ENCODE measurements at places on chromosomes 4 and X.

- DNase-seq: no peak
These were observed 313.3 kb upstream of the NOCT start for GRCh38 chr4:138702190-138702824.

- no peak for DNase-seq
These were observed 4.0 kb downstream of the TCEAL8 start for GRCh38 chrX:103250977-103251376.

DNA sequence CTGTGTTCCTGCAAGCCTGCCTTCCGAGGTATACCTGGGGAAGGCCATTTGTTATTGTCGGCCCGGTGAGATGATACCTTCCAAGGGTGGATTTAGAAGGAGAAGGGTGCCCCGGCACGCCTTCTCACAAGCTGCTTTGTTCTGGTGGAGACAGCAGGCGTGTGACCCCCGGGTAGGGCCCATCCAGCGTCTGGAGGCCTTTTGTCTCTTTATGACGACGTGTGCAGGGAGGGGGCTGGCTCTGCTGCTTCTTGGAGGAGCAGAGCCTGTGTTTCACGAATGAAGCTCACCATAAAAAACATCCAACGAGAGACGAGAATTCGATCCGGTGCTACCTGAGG, 45.3 kb downstream of the SHOX start:
- DNase-seq: no peak

DNA sequence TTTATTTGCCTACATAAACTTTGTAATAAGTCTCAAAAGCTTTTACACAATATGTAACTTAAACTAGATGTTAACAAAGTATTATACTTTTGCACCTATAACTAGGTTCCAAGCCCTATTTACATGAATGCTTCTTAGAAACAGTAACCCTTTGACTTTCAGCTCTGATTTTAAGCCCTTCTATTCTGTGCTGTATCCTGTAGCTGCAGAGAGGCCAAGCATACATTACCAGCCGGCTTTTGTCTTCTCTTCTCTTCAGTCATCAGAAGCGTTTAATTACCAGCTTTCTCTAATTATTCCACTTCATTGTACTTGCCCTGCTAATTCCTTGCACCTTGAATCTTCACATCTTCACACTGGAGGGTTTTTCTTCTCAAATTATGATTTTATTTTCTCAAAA, 403.1 kb downstream of the PDGFC start:
- no peak for DNase-seq

DNA sequence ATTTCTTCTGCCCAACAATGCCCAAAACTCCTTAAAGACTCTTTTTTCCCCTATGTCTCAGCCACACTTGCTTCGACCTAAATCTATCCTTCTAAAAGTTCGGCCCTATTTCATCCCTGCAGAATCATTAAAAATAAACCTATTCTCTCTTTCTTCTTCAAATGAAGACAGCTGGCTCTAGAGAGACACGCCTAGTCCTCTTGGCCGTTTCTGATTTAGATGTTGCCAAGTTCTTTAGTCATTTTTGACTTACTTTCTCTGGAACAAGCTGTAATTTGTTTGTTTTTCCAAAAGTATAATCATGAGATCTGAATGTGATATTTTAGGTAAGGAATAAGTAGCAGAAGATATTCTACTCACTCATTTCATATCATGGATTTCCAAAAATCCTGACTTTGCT, 211.6 kb downstream of the CENPC start:
- DNase-seq: no peak

DNA sequence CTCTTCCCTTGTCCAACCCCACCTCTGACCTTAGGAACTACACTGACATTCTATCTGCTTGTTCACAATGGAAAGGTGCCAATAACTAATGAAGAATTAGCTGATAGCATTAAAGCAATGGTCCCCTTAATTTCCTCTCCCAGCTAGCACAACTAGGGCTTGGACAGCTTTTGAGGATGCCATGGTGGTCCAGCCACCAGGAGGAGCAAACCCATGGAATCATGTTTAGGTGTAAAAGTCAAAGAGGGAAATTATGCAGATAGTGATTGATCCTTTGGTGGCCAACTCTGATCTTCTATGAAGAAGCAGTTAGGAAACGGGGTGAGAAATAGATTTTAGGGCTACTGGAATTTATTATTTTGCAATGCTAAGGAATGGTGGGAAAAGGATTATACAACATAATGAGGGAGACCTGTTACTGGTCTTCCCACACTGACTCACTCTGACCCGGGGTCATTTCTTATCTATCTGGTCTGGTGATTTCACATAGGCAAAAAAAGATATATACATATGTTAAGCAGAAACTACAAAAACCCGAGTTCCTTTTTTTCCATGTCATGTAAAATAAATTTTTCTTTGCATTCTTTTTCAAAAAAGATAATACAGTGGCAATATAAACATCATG, 45.8 kb upstream of the FBXW7 start:
- DNase-seq: no peak

DNA sequence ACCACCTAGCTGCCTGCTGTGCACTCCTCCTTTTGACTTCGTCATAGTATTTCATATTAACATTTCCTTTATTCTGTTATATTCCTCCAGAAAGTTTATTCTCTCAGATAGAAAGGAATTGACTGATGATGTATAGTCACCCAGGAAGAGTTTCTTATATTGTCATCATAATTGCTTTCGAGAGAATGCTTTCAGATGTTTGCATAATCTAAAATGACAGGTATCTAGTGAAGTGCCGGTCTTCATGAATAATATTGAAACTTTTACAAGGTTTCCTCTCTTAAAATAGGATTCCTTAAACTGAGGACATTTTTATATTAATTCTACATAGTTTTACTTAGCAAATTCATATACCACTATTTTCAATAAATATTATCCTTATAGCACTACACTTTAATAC, 10.1 kb downstream of the SEC24D start:
- no peak for DNase-seq

DNA sequence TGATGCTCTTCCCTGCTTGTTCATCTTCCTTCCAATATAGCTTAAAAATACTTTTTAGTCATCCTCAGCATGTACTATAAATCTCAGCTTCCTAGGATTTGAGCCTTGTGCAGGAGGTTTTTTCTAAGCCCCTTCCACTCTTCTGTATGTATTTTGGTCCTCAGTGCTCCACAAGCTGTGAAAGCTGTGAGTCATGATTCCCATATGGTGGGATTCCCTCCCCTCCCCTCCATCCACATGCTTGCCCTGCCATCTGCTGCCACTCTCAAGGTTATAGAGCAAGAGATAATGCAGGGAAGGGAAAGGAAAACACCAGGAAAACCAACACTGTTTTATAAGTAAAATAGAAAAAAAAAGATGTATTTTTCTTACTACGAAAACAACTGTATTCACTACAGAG, 58.5 kb upstream of the AP1S2 start:
- DNase-seq: no peak

GRCh38 chr4:133402616-133403015, 253.5 kb downstream of the PCDH10 start:
- DNase-seq: no peak

- no peak for DNase-seq
These were observed 20.1 kb upstream of the FGFR3 start for GRCh38 chr4:1772853-1773538.

GRCh38 chrX:82384401-82384800, 1123.7 kb upstream of the POU3F4 start:
- DNase-seq: no peak

- DNase-seq: no peak
These were observed 134.1 kb upstream of the MAMLD1 start for GRCh38 chrX:150229030-150229429.

DNA sequence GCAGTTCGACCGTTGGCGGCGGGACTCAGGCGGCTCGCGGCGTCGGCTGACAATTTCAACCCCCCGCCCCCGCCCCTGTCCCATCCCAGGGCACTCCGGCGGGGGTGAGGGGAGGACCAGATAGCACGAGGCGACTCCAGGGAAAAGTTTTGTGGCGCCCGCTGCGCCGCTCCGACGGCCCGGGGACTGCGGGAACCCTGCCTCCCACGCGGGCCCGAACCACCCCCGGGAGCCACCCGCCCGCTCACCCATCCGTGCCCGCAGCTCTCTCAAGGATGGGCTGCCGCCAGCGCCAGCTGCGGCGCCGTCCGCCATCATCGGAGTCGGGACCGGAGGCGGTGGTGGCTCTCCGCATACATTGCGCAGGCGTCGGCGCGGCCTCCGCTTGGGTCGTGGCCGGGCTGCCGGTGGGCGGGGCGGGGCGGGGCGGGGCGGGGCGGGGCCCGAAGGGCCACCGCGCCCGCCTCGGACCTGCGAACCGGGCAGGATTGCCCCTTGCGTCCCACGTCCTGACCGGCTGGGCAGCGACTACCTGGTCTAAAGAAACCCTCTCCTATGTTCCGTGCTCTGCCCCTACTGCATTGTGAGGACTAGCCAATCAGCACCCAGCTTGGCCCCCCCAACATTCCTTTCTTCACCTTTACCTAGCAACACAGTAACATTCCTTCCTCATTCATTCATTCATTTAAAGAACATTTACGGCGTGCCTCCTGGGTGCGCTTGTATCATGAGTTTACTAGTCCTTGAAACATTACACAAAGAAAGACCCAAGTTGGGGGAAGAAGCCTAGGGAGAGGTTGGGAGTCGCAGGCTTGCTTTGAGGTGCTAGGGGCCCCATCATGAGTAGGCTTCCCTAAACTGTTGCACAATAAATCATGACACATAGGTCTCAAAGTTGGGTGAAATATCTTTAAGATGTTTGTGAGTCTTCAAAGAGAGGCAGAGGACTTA, at the start of gene MAP7D3:
Gene MAP7D3 (minus strand): TSS at position 360 of the 951 bp plus-strand sequence. CDS start 42 bp downstream, at position 318.
- no peak for DNase-seq

GRCh38 chr4:5527211-5527610, 181.1 kb downstream of the EVC2 start:
- DNase-seq: no peak

- DNase-seq: no peak
These were observed 47.4 kb downstream of the WDR1 start for GRCh38 chr4:10069075-10069642.

GRCh38 chrX:40258909-40259308, 161.2 kb upstream of the BCOR start:
- DNase-seq: no peak

- DNase-seq: no peak
These were observed 5.7 kb downstream of the ELK1 start for GRCh38 chrX:47644557-47645091.

GRCh38 chr4:112857461-112857860, 192.0 kb upstream of the ANK2 start:
- DNase-seq: no peak

- DNase-seq: no peak
These were observed 38.8 kb downstream of the SLC34A2 start for GRCh38 chr4:25694466-25694865.

DNA sequence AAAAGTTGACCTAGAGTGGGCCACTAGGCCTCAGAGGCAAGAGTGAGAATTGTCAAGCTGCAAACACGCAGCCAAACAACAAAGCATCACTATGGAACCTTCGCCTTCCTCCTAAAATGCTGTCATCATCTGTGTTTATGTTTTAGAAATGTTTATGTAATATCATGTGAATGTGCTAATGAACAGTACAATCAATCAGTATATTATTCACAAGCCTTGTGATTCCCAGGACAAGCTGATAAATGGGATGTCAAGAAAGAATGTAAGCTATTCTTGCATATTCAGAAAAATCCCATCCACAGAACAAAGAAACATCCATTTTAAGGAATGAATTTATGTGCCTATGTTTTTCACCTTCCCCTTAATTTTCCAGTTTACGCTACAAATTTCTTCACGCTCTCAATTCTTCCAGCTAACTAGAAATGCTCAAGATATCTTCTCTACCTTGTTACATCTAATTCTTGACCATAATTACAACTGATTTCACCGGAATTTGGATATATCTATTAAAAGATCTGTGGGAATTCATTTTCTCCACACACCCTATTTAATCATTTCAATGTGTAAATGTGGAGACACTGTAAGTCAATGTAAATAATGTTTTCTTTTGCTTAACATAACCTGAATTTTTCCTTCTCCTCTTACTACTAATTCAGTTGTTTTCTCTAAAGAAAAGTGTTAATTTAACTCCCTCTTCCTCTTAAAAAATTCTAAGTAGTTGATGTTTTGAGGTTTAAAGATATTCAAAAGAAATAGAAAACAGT, 65.5 kb downstream of the LEF1 start:
- no peak for DNase-seq

GRCh38 chrX:124641737-124642491, 295.6 kb downstream of the SH2D1A start:
- DNase-seq: no peak

DNA sequence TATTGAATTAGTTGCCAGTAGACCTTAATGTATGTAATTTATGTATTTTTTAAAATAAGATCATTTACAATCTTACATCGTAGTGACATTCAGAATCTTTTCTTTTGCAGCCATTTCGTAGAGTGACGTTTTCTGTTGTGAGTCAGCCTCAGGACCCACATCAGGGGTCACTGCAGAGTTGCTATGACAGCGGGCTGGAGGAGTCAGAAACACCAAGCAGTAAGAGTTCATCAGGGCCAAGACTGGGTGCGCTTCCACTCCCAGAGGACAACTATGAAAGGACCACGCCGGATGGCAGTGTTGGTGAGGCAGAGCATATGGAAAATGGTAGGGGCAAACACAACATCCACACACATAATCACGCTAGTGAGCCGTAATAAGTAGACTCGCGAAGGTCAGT, 199.9 kb downstream of the PCDH7 start:
- no peak for DNase-seq

GRCh38 chrX:121216641-121217374, 169.4 kb downstream of the GLUD2 start:
- no peak for DNase-seq

GRCh38 chr4:30718021-30718542, 2.1 kb upstream of the PCDH7 start:
- DNase-seq: no peak

GRCh38 chrX:97123001-97123400, 239.3 kb downstream of the RPA4 start:
- no peak for DNase-seq

DNA sequence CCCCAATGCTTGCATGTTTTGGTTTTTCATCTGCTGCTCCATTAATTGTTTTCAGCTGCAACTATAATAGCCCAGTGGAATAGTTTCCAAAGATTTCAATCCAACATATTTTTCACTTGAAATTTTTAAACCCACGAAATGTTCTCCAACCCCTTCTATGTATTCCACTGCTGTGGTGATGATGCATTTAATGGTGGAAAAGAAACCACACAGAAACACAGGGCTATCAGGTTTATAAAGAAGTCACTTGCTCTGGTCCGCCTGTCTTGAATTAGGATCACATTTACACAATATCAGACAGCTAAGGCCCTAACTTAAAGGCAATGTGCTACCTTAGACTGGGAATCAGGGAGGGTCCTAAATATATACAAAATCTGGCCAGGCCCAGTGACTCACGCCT, 35.0 kb downstream of the OPHN1 start:
- DNase-seq: no peak

DNA sequence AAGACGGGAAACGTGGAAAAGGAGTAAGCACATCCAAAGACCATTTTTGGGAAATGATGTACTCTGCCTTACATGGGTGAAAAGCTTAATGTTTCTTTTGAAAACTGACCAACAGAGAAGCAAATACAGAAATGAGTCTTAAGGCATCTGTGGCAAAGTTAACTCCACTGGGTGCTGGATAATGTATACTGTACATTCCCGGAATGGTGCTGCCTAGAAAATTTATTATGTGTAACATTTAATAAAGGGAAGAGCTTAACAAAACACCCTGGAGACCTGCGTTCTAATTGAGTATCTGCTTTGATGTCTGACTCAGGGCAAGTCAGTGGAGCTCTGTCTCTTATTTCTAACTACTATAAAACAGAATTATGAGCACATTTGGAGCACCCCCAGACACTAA, 230.2 kb downstream of the MID1 start:
- DNase-seq: no peak

GRCh38 chr4:17866810-17867209, 56.0 kb downstream of the NCAPG start:
- no peak for DNase-seq

Measured in activated CD8-positive, alpha-beta memory T cell treated with anti-CD3 and anti-CD28 coated beads for 48 hours (primary cell).